Epithelial cell of alveolus of lung (primary cell): ENCODE measurements at places on chromosomes 6 and 20. TPM values are rescaled to one million over a fixed set of nuclear protein-coding genes. Genes with fewer than 3 reads are reported as not detected.

Gene GSTA3
- total RNA-seq, result not detected in 2 replicates

Gene AKIRIN2
- 23.0 and 30.3 TPM in 2 replicates for total RNA-seq

Gene BMP7
- not detected in 2 replicates for total RNA-seq

Gene TMEM200A
- 5.0 and 30.8 TPM in 2 replicates for total RNA-seq

Gene FOXS1
- 1.7 TPM in 1 of 2 replicates, not detected in the other for total RNA-seq

Gene DSN1
- 12.2 and 17.8 TPM in 2 replicates for total RNA-seq
